ENCODE measurements at places on chromosomes 16 and 17.

DNA sequence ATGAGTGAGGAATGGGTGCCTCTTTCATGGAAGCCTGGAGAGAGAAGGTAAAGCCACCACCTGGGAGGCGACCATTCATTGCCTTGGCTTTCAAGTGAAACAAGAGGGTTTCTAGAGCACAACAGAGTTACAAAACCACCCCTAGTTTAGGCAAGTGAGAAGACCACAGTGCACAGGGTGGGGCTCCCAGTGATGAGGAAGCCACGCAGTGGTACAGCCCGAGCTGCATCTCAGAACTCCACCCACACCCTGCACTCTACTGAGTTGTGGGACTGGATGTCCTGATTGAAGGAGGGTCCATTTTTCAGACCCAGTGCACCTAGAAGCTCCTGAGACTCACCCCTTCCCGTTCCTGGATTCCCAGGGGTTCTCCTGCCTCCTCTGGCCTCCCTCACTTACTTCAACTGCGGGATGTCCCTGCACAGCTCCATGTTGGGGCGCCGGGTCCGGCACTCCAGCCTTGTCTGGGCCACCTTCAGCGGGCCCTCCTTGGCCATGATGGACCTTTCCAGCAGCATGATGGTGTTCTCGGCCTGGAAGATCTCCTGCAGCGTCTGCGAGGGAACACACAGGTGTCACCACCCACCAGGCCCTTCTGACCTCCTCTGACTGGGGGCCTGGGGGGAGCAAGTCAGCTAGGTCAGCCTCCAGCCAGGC, 55.1 kb upstream of the EMP2 start:
- no peak for DNase-seq

GRCh38 chr16:26019381-26020242, 327.9 kb downstream of the HS3ST4 start:
- DNase-seq = no peak

GRCh38 chr16:17329391-17329790, 141.4 kb downstream of the XYLT1 start:
- DNase-seq = no peak

- no peak for DNase-seq
Measured at GRCh38 chr17:21376081-21376758, at the start of gene KCNJ12. Gene KCNJ12 (plus strand): TSS chr17:21376357. CDS start chr17:21415343, 38,986 bp downstream.

- DNase-seq = no peak
Measured at GRCh38 chr17:81127526-81128177, 37.7 kb upstream of the PVALEF start.
